ENCODE measurements at places on chromosomes 12 and 14. TPM values are rescaled to one million over a fixed set of nuclear protein-coding genes. Genes with fewer than 3 reads are reported as not detected.

- H3K4me1 ChIP-seq: no peaks in the 10 kb centered on the region
- no peak overlapping the region for H3K27ac ChIP-seq
- no peaks in the 10 kb centered on the region for H3K27me3 ChIP-seq
- H3K36me3 ChIP-seq: no peaks in the 10 kb centered on the region
- no peak overlapping the region for H3K4me3 ChIP-seq
Measured at GRCh38 chr12:130521375-130522124, 183.9 kb downstream of the PIWIL1 start.

EMP1 gene
- 40.5 TPM for total RNA-seq

GRCh38 chr12:53067993-53068770 is 11.0 kb downstream of the SPRYD3 start:
- H3K27me3 ChIP-seq: no peaks in the 10 kb centered on the region
- H3K4me3 ChIP-seq: no peak overlapping the region
- no peak for DNase-seq
- no peaks in the 10 kb centered on the region for H3K4me1 ChIP-seq

GRCh38 chr12:9721394-9722092 is 11.4 kb downstream of the CLECL1 start:
- no peak for DNase-seq
- H3K4me3 ChIP-seq: no peak overlapping the region
- no peak overlapping the region for H3K27ac ChIP-seq
- no peaks in the 10 kb centered on the region for H3K27me3 ChIP-seq
- H3K36me3 ChIP-seq: no peaks in the 10 kb centered on the region

DNA sequence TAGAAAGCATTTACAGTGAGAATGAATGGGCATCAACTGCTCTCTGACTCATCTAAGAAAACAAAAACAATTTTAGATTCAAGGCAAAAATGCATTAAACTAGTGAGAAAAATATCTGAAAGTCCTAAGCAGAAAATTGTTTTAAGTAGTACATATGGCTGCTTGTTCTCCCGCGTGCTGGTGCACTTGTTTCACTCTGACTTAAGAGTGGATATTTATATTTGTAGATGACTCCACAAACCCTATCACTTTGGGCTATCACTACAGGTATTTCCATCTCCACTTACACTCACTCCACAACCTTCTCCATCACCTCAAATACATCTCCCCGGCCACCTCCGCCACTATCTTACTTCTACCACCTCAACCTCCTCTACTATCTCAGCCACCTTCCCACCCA is 253.9 kb upstream of the EGLN3 start:
- no peak overlapping the region for H3K27ac ChIP-seq
- DNase-seq: no peak
- no peaks in the 10 kb centered on the region for H3K27me3 ChIP-seq
- no peaks in the 10 kb centered on the region for H3K36me3 ChIP-seq
- no peak overlapping the region for H3K4me3 ChIP-seq
- no peaks in the 10 kb centered on the region for H3K4me1 ChIP-seq

TC2N gene
- 168 TPM for total RNA-seq

Data from body of pancreas (tissue), 4 donors.